Ureter (tissue), 1 donor: ENCODE measurements at places on chromosomes 7 and 10. TPM values are rescaled to one million over a fixed set of nuclear protein-coding genes. Genes with fewer than 3 reads are reported as not detected.

ZNF503 gene
- 25.2 TPM for total RNA-seq

SLC18A3 gene
- total RNA-seq = not detected

TAC1 gene
- 3.0 TPM for total RNA-seq

DNA sequence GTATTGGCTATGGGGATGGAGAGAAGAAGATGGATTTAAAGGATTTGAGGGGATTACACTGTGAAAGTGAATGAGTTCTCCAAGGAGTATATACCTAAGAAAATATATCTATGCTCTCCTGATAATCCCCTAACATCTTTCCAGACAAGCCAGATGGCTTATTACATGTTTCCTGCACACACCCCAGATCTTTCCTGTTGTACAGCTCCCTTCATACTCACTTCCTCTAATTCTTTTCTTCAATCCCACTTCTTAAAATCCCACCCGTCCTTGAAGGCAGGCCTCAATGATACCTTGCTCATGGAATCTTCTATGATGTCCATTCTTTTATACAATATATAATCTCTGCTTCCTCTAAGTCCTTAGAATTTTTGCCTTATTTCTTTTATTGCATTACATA is 317.2 kb upstream of the DGKB start:
- no peak for DNase-seq

DNA sequence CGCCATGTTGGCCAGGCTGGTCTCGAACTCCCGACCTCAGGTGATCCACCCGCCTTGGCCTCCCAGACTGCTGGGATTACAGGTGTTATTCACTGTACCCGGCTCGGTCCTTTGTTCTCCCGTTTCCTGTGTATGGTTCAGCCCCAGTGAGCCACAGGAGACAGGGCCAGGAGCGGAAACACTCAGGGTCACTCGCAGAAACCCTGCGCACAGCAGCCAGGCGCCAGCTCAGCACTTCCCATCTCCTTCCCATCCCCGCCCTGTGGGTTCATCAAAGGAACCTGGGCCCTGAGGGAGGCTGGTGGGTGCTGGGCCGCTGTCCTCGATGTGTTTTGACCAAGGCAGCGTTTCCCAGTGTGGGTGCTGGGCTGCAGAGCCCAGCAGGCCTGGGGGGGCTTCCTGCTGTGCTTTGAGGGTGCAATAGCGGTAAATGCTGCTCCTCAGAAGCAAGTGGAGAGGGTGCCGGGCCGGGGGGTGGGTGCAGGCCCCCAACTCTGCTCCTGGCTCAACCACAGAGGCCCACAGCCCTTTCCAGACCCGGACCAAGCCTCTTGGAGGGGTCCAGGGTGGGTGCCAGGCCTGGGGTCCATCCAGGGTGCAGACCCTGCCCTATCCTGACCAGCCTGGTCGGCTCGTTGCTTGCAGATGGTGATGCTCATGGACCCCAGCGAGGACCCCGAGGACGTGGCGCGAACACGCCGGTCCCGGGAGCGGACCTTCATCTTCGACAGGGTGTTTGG is 15.3 kb upstream of the CHST12 start:
- DNase-seq = no peak

TUBAL3 gene
- not detected for total RNA-seq

GRCh38 chr7:143295870-143296269 is 7.7 kb downstream of the CASP2 start:
- DNase-seq = no peak

DNA sequence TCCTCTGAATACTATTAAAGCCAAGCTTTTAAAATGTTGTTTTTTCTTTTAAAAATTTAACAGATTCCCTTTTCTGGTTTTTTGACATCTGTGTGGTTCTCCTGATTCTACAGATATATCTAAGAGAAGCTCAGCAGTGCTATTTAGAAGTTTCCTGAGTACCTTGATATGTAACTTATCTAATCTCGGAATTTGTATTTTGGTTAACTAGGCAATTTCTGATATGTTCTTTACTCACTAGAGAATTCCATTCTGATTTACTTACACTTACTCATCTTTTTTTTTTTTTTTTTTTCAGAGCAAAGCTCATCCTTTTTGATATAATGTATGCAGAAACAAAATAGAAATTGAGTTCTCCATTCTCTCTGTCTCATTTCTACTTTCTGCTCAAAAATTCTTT is 63.8 kb downstream of the PALS2 start:
- DNase-seq = no peak
